ENCODE measurements at places on chromosomes 1 and 21.

DNA sequence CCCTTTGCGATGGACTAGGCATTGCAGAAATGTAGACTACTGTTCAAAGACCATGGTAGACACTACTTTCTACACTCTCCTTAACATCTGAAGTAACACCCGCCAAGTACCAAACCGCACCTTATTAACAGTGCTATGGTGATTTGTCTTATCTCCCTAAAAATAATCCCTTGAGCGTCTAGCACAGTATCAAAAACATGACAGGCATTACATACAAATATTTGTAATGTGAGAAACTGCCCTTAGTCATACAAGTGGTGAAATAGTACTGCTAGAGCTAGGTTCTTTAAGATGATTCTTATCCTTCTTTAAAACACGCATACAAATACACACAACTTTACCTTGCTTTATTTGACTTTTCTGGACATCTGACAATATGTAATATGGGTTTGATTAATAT, 27.2 kb downstream of the PUM1 start:
- no peak for DNase-seq

GRCh38 chr1:208461680-208462079, 217.5 kb upstream of the PLXNA2 start:
- DNase-seq, result no peak

- DNase-seq, result peak; percentile 43
These were observed 53.9 kb upstream of the PTGFRN start for GRCh38 chr1:116855773-116856201.

DNA sequence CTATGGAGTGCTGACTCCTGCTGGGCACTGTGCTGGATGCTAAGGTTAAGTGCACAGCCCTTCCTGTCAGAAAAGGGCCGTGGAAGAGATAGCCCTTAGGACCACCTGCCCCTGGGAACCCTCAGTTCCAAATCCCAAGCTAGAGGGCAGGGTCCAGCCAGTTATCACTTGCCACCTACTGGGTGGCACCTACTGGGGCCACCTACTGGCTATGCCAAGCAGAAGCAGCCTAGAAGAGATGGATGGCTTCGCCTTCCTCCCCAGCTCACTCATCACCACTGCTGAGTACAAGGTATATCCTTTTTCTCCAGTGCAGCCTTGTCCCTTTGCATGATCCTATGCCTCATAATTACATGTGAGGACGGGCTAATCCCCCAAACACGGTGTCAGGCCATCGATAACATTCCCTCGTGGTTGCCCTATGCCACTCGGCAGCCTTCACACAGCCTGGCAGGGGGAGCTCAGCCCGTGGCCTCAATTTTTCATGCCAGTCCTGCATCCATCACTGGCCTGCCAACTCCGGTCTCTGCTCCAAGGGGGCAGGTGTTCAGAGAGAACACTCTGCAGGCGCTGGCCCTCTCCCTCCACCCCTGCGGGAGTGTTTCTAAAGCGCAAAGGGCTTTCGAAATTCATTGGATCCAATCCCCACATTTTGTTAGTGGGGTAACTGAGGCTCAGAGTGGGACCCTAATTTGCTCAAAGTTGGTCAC, 49.0 kb downstream of the SYT2 start:
- DNase-seq, result no peak

- DNase-seq, result peak; percentile 78
These were observed at the start of gene NVL for GRCh38 chr1:224329842-224330753. Gene NVL, minus strand, starts transcription at chr1:224330172. Its CDS starts 45 bp downstream, at chr1:224330127.

- no peak for DNase-seq
These were observed 2.7 kb upstream of the FMO1 start for GRCh38 chr1:171245458-171246064.

DNA sequence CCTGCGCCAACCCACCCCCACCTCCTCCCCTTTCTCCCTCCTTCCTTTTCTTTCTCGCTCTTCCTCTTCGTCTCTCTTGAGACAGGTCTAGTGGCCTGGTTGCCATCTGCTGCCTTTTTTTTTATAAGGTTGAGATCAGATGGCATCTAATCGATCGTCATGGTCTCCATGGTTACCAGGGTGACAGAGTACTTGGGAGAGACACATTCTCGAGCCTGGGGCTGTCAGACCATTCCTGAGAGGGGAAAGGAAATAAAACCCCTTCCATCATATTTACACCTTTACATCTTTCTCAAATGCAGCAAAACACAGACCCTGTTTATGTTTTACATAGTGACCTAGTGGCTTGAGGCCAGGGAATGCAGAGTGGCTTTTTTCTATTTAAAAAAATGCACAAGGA, 53.5 kb upstream of the SLC22A15 start:
- no peak for DNase-seq

- no peak for DNase-seq
These were observed 458 bp downstream of the ZC3H12A start for GRCh38 chr1:37474697-37475379.

DNA sequence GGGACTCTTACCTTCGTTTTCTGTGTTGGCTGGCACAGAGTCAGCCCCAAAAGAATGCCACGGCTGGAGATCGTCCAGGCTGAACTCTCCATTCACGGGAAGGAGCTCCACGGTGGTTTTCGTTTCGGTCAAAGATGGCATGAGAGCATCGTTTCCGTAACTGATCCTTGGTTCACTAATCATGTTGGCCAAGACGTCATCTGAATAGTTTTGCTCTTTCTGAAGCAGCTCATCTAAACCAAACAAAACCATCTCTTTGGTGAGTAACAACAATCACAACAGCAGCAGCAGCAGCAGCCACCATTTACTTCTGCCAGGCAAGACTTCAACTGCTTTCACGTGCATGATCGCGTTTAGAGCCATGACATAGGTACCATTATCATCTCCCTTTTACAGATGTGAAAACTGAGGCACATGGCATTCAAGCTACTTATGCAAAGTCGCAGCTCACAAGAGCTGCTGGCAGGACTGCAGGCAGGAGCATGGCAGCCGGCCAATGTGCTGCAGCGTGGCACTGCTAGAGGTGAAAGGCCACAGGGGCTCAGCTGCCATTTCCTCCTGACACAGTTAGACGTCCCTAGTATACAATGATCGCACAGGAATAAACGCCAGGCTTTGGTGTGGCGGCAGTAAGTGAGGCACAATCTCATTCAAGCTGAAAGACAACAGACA, 177.1 kb downstream of the GABPA start:
- DNase-seq, result no peak

DNA sequence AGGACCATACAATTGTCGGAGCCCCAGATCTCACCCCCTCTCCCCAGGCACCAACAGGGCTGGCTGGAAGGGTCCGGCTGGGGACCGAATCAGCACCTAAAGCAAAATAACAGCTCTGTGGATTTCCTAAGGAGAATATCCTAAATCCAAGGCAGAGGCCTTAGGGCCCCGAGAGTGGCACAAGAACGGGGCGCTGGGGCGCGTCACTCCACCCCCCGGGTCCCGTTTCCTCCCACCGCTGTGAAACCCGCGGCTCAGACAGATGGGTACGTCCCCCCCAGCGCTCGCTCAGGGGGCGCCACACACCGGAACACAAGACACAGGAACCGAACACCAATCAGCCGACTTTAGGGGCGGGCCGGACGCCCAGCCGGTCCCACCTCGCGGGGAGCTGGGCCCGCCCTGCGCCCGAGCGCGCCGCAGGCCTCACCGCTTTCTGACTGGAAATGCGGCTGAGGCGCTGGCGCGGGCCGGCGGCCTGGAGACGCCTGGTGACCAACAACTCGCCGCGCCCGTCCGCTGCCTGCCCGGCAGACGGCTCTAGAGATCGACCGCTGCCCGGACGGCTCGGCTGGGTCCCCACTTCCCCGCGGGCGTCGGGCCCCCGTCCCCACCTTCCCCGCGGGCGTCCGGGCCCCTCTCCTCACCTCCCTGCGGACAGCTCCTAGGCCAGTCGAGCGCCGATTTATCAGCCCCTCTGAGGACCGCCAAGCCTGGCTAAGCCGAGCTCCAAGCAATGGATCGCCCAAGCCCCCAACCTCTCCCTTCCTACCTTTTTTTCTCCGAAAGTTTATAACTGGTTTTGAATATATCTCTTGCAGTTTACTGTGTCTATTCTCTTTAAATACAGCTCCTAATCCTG, at the start of gene HFM1:
Gene HFM1 (minus strand): TSS at position 687 of the 862 bp plus-strand sequence. CDS start 3,755 bp downstream, outside the sequence.
- peak; percentile 83 for DNase-seq

- DNase-seq, result no peak
These were observed 33.4 kb downstream of the SUCO start for GRCh38 chr1:172566196-172566997.

DNA sequence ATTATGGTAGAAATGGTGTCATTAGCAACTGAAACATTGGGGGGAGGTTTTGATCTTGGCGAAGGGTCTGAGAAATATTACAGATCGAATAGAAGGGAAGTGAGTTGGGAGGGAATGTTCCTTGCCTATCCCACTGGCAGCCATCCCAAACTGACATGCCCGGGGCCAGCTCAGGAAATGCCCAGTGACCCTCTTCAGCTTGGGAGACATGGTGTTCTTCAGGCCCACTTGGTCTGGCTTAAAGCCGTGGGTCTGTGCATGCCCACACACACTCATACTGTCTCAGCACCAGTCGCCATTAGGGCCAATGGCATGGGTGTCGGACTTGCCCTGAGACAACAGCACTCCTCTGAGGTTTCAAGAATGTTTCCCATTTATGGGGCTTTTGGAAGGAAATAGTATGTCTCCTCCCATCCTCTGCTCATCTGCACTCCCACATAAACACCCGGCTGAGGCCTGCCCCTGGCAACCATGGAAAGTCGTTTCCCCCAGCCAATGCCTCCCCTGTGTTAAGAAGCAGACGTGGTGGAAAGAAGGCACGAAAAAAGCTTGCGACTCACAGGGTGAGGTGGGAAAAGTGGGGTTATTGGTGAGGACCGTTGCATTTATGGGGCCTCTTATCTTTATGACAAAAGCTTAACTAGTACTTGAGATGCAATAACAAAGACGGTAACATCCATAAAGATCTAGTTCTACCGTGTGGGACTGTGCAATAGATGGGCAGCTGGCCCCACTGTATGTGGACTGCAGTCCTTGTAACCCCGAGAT, 2.0 kb downstream of the RNF186 start:
- DNase-seq, result no peak

DNA sequence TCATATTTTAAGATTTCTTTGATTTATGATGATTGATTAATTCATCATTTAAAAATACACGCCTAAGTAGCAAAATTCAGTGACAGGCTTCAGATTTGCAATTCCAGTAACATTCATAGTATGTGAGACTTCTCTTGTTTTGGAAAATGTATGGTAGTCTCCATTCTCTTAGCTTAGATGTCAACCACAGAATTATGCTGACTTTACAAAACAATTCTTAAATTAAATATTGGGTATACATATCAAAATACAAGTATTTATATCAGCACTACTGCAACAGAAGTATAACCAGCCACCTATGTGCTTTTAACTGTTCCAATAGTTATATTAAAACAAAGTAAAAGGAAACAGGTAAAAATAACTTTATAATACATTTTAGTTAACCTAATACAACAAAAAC, 1328.6 kb upstream of the ADGRL2 start:
- no peak for DNase-seq

DNA sequence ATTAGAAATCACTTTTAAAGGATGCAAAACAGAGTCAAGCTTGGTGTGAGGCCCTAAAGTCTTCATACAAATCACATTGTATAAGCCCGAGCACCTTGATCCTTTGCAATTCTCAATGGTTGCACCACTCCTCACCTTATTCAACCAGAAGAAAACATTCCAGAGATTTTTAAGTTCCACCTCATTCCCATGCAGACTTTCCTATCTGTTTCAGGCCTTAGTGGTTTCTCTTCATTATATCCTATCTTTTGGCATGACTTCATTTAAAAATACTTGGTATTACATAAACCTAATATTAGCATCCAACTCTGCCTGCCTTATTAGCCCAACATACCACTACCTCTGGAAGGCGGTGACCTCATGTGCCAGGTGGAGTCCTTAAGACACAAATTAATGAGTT, 9.3 kb upstream of the GREM2 start:
- DNase-seq, result no peak

DNA sequence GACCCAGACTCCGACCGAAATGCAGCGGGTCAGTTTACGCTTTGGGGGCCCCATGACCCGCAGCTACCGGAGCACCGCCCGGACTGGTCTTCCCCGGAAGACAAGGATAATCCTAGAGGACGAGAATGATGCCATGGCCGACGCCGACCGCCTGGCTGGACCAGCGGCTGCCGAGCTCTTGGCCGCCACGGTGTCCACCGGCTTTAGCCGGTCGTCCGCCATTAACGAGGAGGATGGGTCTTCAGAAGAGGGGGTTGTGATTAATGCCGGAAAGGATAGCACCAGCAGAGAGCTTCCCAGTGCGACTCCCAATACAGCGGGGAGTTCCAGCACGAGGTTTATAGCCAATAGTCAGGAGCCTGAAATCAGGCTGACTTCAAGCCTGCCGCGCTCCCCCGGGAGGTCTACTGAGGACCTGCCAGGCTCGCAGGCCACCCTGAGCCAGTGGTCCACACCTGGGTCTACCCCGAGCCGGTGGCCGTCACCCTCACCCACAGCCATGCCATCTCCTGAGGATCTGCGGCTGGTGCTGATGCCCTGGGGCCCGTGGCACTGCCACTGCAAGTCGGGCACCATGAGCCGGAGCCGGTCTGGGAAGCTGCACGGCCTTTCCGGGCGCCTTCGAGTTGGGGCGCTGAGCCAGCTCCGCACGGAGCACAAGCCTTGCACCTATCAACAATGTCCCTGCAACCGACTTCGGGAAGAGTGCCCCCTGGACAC, 534 bp downstream of the C1orf56 start:
- peak; percentile 72 for DNase-seq

- no peak for DNase-seq
These were observed 4.2 kb downstream of the GCLM start for GRCh38 chr1:93905051-93905450.

- no peak for DNase-seq
These were observed 4.3 kb upstream of the S100A9 start for GRCh38 chr1:153353226-153353947.

DNA sequence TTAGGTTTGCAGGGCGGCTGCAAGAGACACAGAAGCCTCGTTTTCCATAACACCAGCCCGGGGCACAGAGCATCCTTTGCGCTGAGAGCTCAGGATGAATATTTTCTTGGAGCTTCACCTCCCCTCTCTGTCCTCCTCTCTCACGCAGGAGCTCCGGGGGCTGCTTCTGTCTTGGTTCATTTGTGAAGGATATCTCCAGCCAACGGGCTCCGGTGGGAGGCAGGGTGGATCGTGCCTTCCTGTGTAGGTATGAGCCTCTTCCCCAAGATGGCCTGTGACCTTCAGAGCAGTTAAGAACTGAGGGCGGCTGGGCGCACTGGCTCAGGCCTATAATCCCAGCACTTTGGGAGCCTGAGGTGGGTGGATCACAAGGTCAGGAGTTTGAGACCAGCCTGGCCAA, 319.0 kb upstream of the C1orf174 start:
- DNase-seq, result no peak

DNA sequence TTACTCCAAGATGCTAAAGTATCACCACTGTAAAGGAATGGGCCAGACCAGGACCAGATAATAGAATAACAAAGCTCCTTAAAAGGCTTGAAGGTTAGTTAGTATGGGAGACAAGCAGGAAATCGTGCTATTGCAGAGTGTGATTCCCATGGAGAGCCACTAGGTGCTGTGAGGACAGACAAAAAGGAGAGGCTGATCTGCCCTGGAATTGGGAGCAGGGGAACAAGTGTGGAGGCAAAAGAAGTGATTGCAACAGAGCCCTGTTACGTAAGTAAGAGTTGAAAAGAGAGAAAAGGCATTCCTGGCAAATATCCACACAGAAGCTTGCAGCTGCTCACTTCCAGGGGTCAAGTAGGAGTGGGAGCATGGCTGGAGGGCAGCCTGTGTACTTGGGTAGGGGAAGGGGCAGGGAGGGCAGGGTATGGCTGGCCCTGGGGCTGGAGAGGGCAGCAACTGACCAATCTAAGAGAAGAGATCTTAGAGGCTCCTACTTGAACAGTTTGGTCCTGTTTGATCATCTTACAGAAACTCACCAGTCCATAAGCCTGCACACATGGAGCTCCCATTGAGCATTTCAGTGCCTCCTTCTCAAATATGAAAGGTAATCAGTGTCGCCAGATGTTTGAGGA, 207.7 kb upstream of the GJB5 start:
- no peak for DNase-seq
